ENCODE measurements at places on chromosomes 6 and 20.

GRCh38 chr6:35562060-35562459, 49.4 kb upstream of the TULP1 start:
- H3K4me3 ChIP-seq = no peak overlapping the region
- H3K36me3 ChIP-seq = no peaks in the 10 kb centered on the region
- peaks cover 6% of the 10 kb centered on the region for H3K4me1 ChIP-seq
- H3K27me3 ChIP-seq = no peaks in the 10 kb centered on the region
- no peak overlapping the region for H3K27ac ChIP-seq

DNA sequence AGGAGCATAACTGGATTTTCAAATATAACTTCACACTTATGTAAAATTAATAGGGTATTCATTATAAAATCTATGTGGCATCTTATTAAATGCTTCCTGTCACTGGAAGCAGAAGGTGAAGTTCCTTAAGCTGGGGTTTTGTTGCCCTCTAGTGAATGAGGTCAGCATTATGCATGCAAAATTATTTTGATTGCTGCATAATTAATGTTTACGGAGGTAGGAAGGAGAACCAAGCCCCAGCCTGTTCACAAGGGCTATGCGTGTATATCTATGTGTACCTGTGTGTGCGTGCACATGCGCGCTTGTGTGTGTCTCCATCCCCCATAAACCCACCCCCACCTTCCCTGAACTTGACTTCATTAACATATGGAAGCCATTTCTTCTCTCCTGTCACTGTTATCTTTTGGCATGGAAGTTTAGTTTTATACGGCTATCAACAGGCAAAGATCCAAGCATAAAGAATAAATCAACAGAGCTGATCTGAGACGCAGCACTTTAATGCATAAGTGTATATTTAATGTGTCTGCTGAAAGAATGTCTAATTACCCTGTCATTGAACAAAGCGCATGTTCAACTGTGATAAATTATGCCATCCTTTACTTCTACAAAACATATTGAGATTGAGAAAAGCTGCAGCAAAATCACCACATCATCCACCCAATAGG, 90.2 kb upstream of the CDH4 start:
- DNase-seq = no peak
- no peaks in the 10 kb centered on the region for H3K36me3 ChIP-seq
- no peak overlapping the region for H3K4me3 ChIP-seq
- no peaks in the 10 kb centered on the region for H3K27me3 ChIP-seq
- H3K4me1 ChIP-seq = no peaks in the 10 kb centered on the region
- H3K27ac ChIP-seq = no peak overlapping the region

DNA sequence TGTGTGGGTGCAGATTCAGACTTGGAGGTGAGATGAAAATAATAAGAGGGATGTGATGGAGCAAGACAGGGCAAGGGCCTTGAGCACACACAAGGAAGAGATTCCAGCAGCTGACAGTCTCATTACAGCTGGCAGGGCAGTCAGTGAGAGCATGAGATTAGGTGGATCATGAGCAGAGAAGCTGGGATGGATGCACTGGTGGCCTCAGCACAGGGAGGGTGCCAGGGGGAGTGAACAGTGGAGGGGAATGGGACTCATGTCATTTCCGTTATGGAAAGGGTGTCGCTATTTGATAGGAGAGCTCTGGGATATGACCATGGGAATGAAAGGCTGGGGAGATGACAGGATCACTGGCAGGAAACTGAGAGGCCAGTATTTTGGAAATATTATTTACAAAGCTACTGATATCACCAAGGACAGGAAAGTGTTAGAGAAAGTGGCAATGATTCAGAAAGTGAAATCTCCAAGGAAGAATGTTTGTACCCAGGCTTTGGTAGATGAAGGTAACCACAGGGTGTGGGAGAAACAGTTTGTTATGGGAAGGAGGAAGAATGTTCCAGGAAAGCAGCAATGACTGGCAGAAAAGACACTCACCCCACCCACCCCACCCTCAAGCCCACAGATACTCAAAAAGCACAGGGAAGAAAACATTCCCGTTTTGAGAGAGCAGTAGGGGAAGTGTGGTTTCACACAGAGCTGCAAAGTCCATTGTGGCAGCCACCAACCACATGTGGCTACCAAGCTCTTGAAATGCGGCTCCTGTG, 214.7 kb upstream of the PROKR2 start:
- H3K27ac ChIP-seq = no peak overlapping the region
- H3K4me3 ChIP-seq = no peak overlapping the region
- no peaks in the 10 kb centered on the region for H3K4me1 ChIP-seq
- H3K27me3 ChIP-seq = no peaks in the 10 kb centered on the region
- H3K36me3 ChIP-seq = no peaks in the 10 kb centered on the region

DNA sequence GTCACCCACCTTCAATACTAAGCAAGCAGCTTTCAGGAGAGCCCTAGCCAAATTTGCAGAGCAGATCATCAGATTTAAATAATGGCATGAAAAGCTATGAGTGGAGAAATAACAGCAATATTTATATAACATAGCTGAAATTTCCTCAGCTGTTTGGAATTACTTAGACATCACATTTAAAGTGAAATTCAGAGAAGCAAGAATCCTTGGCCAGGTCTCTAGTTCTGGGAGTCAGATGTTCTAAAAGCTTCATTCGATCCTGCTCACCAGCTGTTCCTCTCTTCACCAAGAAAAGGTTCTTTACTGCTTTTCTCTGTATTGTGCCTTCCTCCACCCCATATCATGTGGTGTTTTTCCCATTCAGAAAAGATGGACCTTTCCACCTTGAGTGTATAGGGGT, 152.3 kb upstream of the JAG1 start:
- no peak overlapping the region for H3K4me3 ChIP-seq
- H3K4me1 ChIP-seq = no peaks in the 10 kb centered on the region
- no peaks in the 10 kb centered on the region for H3K36me3 ChIP-seq
- no peaks in the 10 kb centered on the region for H3K27me3 ChIP-seq
- DNase-seq = no peak

DNA sequence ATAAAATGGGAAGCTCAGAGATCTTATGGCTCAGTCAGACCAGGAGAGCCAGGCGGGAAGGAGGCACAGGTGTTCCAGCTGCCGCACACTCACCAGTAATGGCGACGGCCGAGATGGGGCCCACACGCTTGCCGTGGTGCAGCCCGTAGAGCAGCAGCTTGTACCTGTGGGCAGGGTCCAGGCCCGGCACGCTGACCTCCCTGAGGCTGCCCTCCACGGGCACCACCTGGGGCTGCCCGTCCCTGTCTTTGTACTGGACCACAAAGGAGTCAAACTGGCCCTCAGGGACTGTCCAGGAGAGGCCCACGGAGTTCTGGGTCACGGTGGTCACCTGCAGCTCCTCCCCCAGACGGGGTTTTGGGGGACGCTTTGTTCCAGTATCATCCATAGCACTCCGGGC, 31.2 kb downstream of the CYP21A2 start:
- no peak for DNase-seq
- H3K27me3 ChIP-seq = no peaks in the 10 kb centered on the region
- no peak overlapping the region for H3K4me3 ChIP-seq
- H3K4me1 ChIP-seq = peaks cover 3% of the 10 kb centered on the region

- peak; percentile 81 for DNase-seq
- H3K27me3 ChIP-seq = no peaks in the 10 kb centered on the region
- peaks cover 7% of the 10 kb centered on the region for H3K4me1 ChIP-seq
- no peaks in the 10 kb centered on the region for H3K36me3 ChIP-seq
- no peak overlapping the region for H3K27ac ChIP-seq
Observed at GRCh38 chr20:50762435-50763220, 31.2 kb downstream of the PARD6B start.
